NCI-H524 (cell line): ENCODE measurements at places on chromosomes 7 and 10.

DNA sequence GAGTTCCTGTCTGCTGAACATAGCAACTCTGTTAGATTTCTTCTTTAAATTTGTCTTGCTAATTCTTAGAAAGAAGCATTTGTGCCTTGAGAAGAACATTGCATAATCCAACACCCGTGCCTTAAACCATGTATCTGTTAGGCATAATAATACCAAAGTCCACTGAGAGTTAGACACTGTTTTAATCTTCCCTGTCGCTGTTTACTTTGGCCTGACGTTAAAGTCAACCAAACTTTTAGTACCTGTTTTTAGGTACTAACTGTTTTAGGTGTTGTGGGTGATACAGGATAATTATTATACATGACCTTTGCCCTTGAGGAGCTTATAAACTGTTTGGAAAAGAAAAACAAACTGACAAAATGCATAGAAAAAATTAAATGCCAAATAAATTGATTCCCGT, 43.6 kb downstream of the KLHDC10 start:
- DNase-seq = no peak

DNA sequence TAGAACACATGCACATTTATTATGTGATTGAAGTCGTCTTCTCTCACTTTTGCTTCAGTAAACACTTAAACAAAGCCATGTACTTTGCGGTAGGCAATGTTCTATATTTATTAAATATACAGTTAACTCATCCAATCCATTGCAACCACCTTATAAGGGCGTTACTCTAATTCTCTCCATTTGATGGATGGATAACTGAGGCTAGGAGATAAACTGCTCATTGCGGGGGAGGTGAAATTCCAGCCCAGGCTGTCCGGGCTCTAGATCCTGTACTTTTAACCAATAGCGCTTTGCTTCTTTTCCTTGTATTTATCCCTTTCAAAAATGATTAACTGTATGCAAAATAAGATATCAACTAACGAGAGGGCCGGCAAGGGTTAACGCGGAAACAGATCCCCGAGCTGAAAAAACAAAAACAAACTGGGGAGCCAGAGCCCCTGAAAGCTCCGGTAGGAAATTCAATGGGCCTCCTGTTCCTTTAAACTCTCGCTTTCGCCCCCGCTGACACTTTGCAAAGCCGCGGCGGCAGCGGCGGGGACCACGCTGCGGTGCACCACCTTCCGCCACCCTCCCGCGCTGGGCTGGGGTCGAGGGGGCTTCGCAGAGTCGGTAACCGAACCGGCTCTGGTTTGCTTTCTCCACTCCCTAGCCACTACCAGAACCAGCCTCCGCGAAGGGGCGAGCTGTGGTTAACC, 1.0 kb upstream of the PLXDC2 start:
- peak; percentile 25 for DNase-seq

- no peak for DNase-seq
These were observed 22.8 kb downstream of the PRKAG2 start for GRCh38 chr7:151853896-151854719.

- DNase-seq = peak; percentile 18
These were observed 5.5 kb upstream of the LZTS2 start for GRCh38 chr10:100993986-100994708.

DNA sequence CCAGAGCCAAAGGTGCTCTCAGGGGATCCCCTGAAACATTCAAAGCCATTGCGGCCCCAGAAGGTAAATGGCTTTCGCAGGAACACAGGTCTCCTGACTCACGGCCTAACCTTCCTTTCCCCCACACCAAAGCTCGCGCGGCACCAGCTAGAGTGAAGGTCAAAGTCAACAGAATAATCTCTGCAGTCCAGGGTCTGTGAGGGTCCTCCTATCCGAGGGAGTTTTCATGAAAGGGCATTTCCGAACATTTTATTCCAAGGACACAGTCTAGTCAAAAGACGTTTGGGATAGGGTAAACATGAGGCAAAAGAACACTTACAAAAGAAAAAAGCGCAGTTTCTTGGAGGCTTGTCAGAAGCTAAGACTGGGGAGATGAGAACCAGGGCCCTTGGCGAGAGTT, 559 bp upstream of the STEAP2 start:
- no peak for DNase-seq

DNA sequence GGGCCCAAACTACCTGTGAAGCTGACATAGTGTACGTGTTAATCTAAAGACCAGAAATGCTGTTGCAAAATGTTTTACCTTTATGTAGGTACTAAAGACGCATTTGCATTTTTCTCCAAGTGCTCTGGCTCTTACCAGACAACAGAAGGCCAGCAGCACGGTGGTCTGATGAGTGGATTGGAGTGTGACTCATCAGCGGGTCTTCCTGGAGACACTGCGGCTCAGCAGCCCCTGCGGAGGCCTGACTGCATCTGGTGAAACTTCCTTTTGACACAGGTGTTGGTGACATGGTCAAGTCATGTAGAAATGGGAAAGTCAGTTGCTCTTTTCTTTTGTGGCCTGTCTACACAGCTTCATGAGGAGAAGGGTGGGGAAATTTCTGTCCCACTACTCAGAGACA, 723.6 kb downstream of the INHBA start:
- no peak for DNase-seq

DNA sequence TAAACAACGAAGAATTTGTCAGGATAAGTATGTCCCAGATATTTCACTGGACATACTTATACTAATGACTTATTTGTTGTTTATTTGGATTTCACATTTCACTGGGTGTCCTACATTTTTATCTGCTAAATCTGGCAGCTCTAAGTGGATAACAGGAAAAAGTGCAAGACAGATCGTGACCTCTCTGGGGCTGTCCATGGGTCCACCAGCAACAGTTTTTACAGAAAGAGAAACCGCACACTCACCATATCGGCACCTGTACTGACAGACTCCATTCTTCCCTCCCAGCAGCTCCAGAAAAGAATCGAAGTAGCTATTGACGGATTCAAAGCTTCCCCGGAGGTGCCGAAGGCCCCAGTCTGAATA, 393 bp downstream of the PLA2G12B start:
- DNase-seq = no peak

DNA sequence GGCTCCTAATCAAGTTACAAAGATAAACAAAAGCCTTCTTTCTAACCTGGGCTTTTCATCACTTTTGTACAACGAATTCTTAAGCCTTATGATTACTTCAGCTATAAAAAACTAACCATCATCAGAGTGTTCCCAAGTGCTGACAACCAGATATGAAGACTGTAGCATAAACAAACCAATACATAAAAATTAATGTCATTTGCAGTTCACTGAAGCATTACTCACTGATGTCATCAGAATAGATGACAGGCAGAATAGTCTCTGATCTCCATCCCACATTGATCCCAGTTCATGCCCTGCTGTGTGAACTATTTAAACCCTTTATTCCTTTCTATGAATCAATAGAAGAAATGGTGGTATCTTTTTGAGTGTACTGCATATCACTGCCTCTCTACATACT, 84.4 kb downstream of the DNAJC1 start:
- DNase-seq = no peak

- DNase-seq = peak; percentile 34
These were observed 117.3 kb downstream of the SVIL start for GRCh38 chr10:29517352-29517923.

DNA sequence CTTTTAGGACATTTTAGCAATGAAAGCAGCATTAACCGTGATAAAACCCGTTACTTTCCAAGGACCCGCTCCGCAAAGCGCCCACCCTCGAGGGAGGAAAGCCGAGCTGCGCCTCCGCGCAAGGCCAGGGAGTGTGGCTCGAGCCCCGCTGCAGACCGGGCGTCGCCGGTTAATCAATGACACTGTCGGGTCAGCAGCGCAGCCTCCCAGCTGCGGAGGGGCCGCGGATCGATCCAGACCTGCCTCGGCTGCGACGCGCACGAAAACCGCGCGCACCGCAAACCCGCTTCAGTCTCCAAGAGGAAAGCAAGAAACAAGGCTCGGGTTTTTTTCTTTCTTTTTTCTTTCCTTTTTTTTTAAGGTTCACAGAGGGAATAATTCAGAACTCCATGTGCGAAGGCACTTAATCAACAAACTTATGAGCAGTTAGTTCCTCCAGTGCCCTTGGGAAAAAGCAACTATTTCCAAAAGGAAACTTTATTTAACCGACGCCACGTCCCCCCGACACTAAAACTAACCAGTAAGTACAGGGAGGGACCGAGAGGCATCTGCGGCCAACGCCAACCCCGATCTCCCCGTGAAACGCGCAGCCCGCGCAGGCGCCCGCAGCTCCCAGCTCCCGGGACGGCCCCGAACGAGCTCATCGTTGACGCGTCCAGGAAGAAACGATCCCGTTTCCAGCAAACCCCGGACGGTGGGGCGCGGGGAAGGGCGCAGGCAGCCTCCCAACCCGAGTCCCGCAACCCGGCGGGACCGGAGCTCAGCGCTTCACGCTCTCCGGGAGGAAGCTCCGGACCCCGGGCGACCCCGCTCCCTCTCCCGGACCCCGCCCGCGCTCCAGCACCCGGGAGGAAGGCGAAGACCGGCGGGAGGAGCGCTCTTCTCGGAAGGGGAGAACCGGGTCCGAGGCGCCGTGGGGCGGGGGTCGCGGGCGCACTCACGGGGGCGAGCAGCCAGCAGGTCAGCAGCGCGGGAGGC, 598 bp downstream of the VIPR2 start:
- no peak for DNase-seq

- DNase-seq = peak; percentile 70
These were observed 408.6 kb upstream of the NPVF start for GRCh38 chr7:25636871-25637283.

DNA sequence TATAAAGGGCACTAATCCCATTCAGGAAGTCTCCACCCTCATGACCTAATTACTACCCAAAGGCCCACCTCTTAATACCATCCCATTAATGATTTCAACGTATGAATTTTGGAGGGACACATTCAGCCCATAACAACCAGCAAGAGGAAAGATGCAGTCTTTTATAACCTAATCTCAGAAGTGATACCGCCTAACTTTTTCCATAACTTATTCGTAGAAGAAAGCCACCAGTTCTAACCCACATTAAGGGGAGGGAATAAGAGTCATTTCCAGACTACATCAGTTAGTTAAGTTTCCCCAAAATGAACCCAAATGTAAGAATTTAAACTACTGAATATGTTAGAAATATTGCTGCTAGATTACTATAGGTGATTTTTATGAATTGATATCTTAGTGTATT, 32.1 kb upstream of the LHFPL3 start:
- no peak for DNase-seq

DNA sequence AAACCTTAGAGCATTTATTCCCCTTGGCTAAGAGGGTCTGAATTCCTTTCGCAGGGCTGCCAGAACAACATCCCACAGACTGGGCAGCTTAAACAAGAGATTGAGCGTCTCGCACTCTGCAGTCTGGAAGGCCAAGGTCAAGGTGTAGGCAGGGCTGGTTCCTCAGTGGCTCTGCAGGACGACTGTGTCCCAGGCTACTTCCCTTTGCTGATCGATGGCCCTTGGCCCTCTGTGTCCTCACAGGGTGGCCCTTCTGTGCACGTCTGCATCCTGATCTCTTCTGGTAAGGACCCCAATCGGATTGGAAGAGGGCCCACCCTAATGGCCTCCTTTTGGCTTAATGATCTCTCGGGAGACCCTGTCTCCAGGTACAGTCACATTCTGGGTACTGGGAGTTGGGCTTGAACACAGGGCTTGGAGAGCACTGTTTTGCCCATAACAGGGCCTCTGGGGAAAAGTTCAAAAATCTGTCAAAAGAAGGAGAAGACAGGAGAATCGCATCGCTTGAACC, 35.1 kb upstream of the DNAJB6 start:
- no peak for DNase-seq

DNA sequence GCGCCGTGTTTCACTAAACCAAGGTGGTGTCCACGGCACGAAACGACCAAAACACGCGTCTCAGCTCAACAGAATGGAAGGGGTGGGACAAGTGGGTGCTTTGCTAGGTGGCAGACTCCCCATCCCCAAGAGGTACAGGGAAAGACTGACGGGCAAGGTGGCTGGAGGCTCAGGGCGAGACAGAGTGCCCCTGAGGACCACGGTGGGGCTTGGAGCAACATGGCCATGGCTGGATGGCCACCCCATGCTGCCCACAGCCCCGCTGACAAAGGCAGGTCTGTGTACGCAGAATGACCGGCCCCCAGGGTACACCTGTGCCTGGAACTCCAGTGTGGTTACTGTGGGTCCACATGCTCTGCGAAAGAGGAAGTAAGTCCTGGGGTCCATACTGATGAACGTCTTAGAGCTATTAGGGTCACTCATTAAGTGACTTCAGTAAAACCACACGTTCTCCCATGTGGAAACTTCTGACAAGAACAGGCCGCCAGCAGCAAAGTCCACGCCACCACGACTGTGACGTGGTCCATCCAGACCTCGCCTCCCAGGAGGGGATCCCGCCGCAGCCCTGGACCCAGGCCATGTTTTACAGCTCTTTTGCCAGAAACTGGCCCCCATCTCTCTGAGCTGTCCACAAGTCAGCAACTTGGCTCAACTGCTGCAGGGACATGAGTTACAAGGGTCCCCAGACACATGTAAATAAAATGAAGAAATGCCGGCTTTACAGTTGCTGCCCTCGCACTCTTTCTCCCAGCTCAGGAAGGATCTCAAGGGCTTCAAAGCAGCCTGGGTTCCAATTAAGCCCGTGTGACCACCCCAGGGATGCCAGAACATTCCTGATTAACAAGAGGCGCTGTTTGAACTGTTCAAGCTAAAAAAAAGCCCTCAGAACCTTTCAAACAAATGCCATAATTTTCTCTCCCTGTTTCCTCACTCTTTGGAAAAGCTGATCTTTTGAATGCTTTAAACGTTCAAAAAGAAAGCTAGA, 66.8 kb downstream of the MAD1L1 start:
- DNase-seq = no peak

DNA sequence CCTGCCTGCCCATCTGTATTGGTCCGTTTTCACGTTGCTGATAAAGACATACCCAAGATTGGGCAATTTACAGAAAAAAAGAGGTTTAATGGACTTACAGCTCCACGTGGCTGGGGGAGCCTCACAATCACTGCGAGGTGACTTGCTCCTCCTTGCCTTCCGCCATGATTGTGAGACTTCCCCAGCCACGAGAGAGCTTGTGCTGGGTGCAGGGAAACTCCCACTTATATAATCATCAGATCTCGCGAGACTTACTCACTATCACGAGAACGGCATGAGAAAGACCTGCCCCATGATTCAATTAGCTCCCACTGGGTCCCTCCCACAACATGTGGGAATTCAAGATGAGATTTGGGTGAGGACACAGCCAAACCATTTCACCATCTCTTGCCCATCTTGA, 111.8 kb downstream of the MYL10 start:
- DNase-seq = no peak

GRCh38 chr10:122557516-122557915, 3.0 kb upstream of the DMBT1 start:
- DNase-seq = no peak

- no peak for DNase-seq
These were observed 181.4 kb upstream of the ETV1 start for GRCh38 chr7:14170872-14171271.

DNA sequence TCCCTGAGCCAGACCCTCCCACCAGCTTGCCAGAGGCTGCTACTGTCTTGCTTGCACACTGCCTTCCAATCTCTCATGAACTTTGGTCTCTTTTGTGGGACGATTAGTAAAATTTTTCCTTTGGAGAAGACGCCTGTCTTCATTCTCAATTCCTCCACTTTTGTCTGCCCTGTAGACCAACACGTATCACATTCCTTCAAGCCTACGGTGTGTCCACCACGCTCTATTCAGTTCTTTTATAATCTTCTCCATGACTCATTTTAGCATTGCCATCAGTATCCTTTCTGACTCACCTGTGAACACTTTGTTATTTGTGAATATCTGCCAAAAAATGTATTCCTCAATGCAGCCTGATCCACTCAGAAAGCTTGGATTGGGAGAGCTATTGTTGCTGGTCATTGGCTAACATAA, 1.4 kb downstream of the GIMAP5 start:
- DNase-seq = no peak
